Activated CD8-positive, alpha-beta T cell treated with anti-CD3 and anti-CD28 coated beads, Interleukin-2, amount 10 ng/mL, durations not matched to agents 7 days and 5 days (primary cell): ENCODE measurements at places on chromosomes 13 and 19. TPM values are rescaled to one million over a fixed set of nuclear protein-coding genes. Genes with fewer than 3 reads are reported as not detected.

Gene RUBCNL
- total RNA-seq: 0.21 TPM

Gene MCOLN1
- total RNA-seq: 17.7 TPM

GRCh38 chr13:98986226-98986846, 8.5 kb upstream of the DOCK9 start:
- no peak for DNase-seq
- no peak overlapping the region for H3K4me3 ChIP-seq
- peaks cover 33% of the 10 kb centered on the region for H3K4me1 ChIP-seq
- no peaks in the 10 kb centered on the region for H3K27me3 ChIP-seq
- peaks cover 16% of the 10 kb centered on the region for H3K36me3 ChIP-seq

- no peaks in the 10 kb centered on the region for H3K36me3 ChIP-seq
- no peaks in the 10 kb centered on the region for H3K27me3 ChIP-seq
- no peak overlapping the region for H3K27ac ChIP-seq
- H3K4me3 ChIP-seq: no peak overlapping the region
- peaks cover 22% of the 10 kb centered on the region for H3K4me1 ChIP-seq
Observed at GRCh38 chr19:4984438-4984990, 15.6 kb downstream of the KDM4B start.

Gene ZNF667
- total RNA-seq: 1.1 TPM

DNA sequence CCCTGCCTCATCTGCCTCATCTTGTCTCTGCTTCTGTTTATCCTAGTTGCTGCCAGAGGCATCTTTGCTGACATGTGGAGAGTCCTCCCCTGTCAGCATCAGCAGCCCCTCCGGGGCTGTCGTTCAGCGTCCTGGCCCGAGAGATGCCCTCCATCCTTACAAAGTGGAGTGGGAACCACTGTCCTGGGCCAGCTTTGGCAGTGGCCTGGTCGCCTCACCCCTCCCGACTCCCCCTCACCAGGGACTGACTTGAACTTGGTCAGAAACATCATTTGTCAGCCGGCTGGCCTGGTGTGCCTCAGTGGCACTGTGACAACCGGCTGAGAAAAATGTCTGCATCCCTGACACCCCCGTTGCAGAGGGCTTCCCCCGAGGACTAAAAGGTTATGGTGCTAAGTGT, 20.6 kb downstream of the FGF9 start:
- no peaks in the 10 kb centered on the region for H3K27me3 ChIP-seq
- peaks cover 2% of the 10 kb centered on the region for H3K4me1 ChIP-seq
- H3K36me3 ChIP-seq: no peaks in the 10 kb centered on the region
- no peak for DNase-seq

DNA sequence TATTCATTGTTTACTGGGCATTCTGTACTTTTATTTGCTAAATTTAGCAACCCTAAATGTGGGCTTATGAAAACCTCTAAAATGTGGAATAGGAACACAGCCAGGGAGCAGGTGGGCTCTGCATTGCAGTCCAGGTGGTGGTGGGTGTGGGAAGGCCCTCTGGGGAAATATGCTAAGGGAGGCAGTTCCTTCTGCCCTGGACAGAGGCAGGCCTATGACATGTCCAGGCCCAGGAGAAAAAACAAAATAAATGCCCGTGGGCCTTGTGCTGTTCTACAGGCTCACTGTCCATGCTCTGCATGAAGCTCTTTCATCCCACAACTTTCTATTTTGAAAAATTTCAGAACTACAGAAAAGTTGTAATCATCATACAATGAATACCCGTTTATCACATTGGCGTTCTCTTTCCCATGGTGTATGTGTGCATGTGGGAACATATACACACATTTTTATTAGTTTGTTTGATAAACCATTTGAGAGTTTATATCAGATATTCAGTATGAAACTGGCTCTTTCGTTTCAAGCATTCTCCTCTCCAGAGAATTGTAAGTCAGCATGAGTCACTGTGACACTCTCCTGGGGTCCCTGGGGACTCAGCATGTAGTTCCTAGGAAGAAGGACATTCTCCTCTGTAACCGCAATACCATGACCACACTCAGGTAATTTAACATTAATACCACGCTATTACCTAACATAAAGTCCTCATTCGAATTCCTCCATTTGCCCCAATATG, 505.3 kb downstream of the COG6 start:
- H3K36me3 ChIP-seq: no peaks in the 10 kb centered on the region
- H3K27me3 ChIP-seq: no peaks in the 10 kb centered on the region
- no peak for DNase-seq
- H3K27ac ChIP-seq: no peak overlapping the region
- H3K4me1 ChIP-seq: peaks cover 10% of the 10 kb centered on the region

GRCh38 chr13:106918557-106918860, 350.6 kb upstream of the ARGLU1 start:
- H3K4me3 ChIP-seq: peak overlapping the region; percentile 76
- DNase-seq: no peak
- peaks cover 5% of the 10 kb centered on the region for H3K4me1 ChIP-seq
- peaks cover 14% of the 10 kb centered on the region for H3K27me3 ChIP-seq
- no peaks in the 10 kb centered on the region for H3K36me3 ChIP-seq

GRCh38 chr13:22740264-22740663, 440.5 kb upstream of the SGCG start:
- no peaks in the 10 kb centered on the region for H3K27me3 ChIP-seq
- H3K36me3 ChIP-seq: no peaks in the 10 kb centered on the region
- no peaks in the 10 kb centered on the region for H3K4me1 ChIP-seq
- no peak overlapping the region for H3K4me3 ChIP-seq

Gene HSD17B14
- total RNA-seq: 0.89 TPM

DNA sequence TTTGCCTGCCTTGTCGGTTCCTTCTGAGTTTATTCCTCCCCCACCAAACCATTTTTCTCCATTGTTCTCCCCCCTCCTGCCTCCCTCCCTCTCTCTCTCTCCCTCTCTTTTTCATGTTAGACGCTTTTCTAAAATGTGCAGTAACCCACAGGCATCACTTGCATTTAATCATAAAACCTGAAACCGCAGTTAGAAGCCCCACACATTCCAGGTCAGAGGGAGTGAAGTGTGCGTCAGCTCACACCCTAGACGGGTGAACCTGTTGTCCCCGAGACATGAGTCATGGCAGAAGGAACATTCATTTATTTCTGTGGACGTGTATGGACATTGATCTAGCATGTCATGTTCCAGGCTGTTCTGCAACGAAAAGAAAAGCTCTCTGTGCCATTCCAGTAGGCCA, 19.9 kb downstream of the ONECUT3 start:
- no peaks in the 10 kb centered on the region for H3K4me1 ChIP-seq
- DNase-seq: no peak
- no peak overlapping the region for H3K27ac ChIP-seq
- no peak overlapping the region for H3K4me3 ChIP-seq
- peaks cover 50% of the 10 kb centered on the region for H3K27me3 ChIP-seq
- H3K36me3 ChIP-seq: peaks cover 9% of the 10 kb centered on the region

GRCh38 chr13:95624020-95624419, 20.5 kb downstream of the DZIP1 start:
- H3K27me3 ChIP-seq: peaks cover 21% of the 10 kb centered on the region
- H3K4me3 ChIP-seq: no peak overlapping the region
- no peaks in the 10 kb centered on the region for H3K36me3 ChIP-seq
- no peak overlapping the region for H3K27ac ChIP-seq

- no peak overlapping the region for H3K4me3 ChIP-seq
- H3K27ac ChIP-seq: no peak overlapping the region
- no peaks in the 10 kb centered on the region for H3K36me3 ChIP-seq
Observed at GRCh38 chr13:93289053-93289452, 62.4 kb downstream of the GPC6 start.

- H3K27ac ChIP-seq: no peak overlapping the region
- H3K36me3 ChIP-seq: no peaks in the 10 kb centered on the region
- peaks cover 32% of the 10 kb centered on the region for H3K4me1 ChIP-seq
- no peak overlapping the region for H3K4me3 ChIP-seq
Observed at GRCh38 chr19:49152119-49152550, 3.1 kb downstream of the HRC start.

GRCh38 chr19:31299665-31300064, 49.6 kb downstream of the TSHZ3 start:
- no peak overlapping the region for H3K27ac ChIP-seq
- H3K36me3 ChIP-seq: no peaks in the 10 kb centered on the region
- H3K4me3 ChIP-seq: no peak overlapping the region
- H3K27me3 ChIP-seq: no peaks in the 10 kb centered on the region

DNA sequence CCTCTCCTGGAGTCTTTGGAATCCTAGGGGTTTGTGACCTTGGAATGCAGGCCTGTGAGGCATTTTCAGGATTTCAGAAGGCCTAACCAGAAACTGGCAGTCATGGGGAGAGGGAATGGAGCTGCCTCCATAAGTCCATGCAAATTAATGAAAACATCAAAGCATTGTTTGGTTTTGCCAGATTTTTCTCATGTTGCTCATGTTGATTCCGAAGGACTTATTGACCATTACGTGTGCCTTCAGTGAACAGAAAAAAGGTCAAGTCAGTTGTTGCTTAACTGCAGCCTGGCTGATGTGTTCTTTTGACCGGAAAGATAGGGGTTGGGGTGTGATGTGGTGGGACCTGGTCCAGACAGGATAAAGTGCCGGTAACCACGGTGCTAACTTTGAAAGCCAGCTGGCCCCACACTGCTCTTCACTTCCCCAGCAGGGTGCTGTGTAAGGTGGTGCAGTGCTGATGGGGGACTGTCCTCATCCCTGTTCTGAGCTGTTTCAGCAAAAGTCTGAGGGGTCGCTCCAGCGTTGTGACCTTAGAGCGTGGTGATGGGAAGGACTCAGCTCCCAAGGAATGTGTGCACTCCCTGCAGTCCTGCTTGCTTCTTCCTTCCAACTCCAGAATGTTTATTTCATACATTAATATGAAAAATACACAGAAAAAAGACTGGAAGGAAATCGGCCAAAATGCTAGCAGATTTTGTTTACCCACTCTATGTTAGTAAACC, 3.5 kb downstream of the RNF113B start:
- DNase-seq: no peak
- no peak overlapping the region for H3K4me3 ChIP-seq
- H3K4me1 ChIP-seq: no peaks in the 10 kb centered on the region
- H3K27me3 ChIP-seq: no peaks in the 10 kb centered on the region
- H3K27ac ChIP-seq: no peak overlapping the region

DNA sequence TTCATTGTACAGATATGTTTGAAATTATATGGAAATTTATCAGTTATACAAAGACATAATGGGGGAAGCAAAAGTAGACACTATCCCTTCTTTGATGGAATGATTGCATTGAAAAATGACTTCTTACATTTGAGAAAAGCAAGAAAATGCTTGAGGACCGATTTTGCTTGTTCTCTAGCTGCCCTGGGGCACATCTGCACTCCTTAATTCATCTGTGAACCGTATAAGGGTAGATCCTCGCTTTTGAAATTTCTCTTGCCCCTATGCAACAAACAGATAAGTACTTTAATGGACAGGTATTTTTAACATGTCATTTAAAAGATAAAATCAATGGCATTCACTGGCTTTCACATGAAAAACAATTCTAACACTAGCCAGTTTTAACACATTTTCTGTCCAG, 13.5 kb upstream of the MLNR start:
- no peak overlapping the region for H3K4me3 ChIP-seq
- no peak overlapping the region for H3K27ac ChIP-seq
- H3K4me1 ChIP-seq: no peaks in the 10 kb centered on the region
- DNase-seq: no peak
- no peaks in the 10 kb centered on the region for H3K27me3 ChIP-seq

Gene PCSK4
- total RNA-seq: 3.4 TPM

Gene CD79A
- 21.5 TPM for total RNA-seq

DNA sequence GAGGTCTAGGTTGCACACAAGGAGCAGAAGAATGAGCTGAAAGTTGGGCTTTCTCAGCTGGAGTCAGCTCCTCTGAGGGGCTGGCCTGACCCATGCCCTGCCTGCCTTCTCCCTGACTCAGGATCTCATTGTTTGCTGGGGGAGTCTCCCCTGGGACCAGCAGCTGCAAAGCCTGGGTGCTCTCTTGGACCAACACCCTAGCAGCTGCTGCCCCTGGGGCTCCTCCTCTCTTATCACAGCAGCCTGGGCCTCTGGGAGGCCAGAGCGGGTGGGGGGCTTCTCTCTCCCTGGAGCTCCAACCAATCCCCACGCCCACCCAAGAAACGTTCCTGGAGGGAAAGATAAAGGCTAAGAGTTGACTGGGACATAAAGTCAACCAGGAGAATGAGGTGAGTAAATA, 1.6 kb upstream of the FCGBP start:
- H3K36me3 ChIP-seq: peaks cover 23% of the 10 kb centered on the region
- peak overlapping the region; percentile 83 for H3K27ac ChIP-seq
- H3K4me1 ChIP-seq: peaks cover 61% of the 10 kb centered on the region
- DNase-seq: no peak
- H3K4me3 ChIP-seq: no peak overlapping the region

Gene STK11
- 70.8 TPM for total RNA-seq

GRCh38 chr13:101398920-101399319, 17.4 kb downstream of the NALCN start:
- H3K4me3 ChIP-seq: no peak overlapping the region
- no peaks in the 10 kb centered on the region for H3K4me1 ChIP-seq
- no peaks in the 10 kb centered on the region for H3K27me3 ChIP-seq
- H3K36me3 ChIP-seq: no peaks in the 10 kb centered on the region
- H3K27ac ChIP-seq: no peak overlapping the region
- no peak for DNase-seq

- H3K27me3 ChIP-seq: no peaks in the 10 kb centered on the region
- H3K4me1 ChIP-seq: peaks cover 57% of the 10 kb centered on the region
- H3K36me3 ChIP-seq: peaks cover 58% of the 10 kb centered on the region
- peak overlapping the region; percentile 84 for H3K27ac ChIP-seq
Observed at GRCh38 chr19:4911314-4911713, 2.0 kb downstream of the UHRF1 start.

Gene SIGLEC8
- not detected for total RNA-seq

Gene MEIS3
- total RNA-seq: not detected

GRCh38 chr13:113169277-113170272, 11.1 kb downstream of the PROZ start:
- no peaks in the 10 kb centered on the region for H3K27me3 ChIP-seq
- peaks cover 6% of the 10 kb centered on the region for H3K4me1 ChIP-seq
- H3K4me3 ChIP-seq: no peak overlapping the region
- no peak overlapping the region for H3K27ac ChIP-seq

GRCh38 chr19:32809254-32809653, 60.3 kb downstream of the SLC7A9 start:
- DNase-seq: no peak
- H3K4me3 ChIP-seq: no peak overlapping the region
- no peak overlapping the region for H3K27ac ChIP-seq
- H3K4me1 ChIP-seq: peaks cover 11% of the 10 kb centered on the region
- H3K27me3 ChIP-seq: peaks cover 3% of the 10 kb centered on the region

DNA sequence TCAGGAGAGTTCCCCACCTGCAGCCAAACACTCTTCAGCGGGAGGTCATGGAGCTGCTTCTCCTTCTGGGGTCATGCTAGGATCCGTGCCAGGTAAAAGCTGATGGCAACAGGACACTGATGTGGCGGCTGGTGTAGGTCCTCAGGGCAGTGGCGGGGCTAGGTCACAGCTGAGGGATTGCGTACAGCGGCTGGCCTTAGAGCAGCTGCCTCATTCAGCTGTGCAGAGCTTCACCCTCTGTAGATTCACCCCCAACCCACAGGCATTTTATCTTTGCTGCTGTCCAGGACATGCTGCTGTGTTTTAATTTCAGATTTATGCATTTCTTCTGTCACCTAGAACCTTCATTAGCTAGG, 2.3 kb downstream of the MCF2L start:
- no peak overlapping the region for H3K4me3 ChIP-seq
- DNase-seq: no peak
- H3K27ac ChIP-seq: no peak overlapping the region
- peaks cover 9% of the 10 kb centered on the region for H3K4me1 ChIP-seq
- H3K36me3 ChIP-seq: no peaks in the 10 kb centered on the region

- no peaks in the 10 kb centered on the region for H3K27me3 ChIP-seq
- peak overlapping the region; percentile 90 for H3K27ac ChIP-seq
- peaks cover 39% of the 10 kb centered on the region for H3K36me3 ChIP-seq
- peak; percentile 50 for DNase-seq
- peak overlapping the region; percentile 98 for H3K4me3 ChIP-seq
Observed at GRCh38 chr19:1027650-1028061, 1.2 kb downstream of the CNN2 start.
